ENCODE measurements at places on chromosomes 11 and 22.
A peak's percentile ranks its signal among the peaks of the same experiment; 100 is the strongest.

- DNase-seq = no peak
Measured at GRCh38 chr11:90700789-90701439, 478.1 kb upstream of the CHORDC1 start.

GRCh38 chr11:116913000-116913399, 75.6 kb upstream of the APOA1 start:
- no peak for DNase-seq

DNA sequence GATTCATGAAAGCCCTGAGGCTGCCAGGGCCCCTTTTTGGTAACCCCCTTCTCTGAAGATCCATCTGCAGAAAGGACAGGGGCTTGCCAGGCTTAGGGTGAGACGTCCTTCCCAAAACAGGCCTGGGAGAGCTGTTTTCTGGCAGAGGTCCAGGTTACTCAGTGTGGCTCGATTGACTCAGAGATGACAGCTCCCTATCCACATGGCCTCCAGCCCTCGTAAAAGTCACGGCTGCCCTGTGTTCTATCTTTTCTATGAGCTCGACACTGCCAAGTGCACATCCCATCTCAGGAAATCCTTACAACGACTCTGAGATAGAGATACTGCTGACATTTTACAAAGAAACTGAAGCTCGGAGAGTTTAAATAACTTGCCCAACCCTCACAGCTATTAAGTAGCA, 20.4 kb downstream of the ADAMTS8 start:
- DNase-seq = no peak

DNA sequence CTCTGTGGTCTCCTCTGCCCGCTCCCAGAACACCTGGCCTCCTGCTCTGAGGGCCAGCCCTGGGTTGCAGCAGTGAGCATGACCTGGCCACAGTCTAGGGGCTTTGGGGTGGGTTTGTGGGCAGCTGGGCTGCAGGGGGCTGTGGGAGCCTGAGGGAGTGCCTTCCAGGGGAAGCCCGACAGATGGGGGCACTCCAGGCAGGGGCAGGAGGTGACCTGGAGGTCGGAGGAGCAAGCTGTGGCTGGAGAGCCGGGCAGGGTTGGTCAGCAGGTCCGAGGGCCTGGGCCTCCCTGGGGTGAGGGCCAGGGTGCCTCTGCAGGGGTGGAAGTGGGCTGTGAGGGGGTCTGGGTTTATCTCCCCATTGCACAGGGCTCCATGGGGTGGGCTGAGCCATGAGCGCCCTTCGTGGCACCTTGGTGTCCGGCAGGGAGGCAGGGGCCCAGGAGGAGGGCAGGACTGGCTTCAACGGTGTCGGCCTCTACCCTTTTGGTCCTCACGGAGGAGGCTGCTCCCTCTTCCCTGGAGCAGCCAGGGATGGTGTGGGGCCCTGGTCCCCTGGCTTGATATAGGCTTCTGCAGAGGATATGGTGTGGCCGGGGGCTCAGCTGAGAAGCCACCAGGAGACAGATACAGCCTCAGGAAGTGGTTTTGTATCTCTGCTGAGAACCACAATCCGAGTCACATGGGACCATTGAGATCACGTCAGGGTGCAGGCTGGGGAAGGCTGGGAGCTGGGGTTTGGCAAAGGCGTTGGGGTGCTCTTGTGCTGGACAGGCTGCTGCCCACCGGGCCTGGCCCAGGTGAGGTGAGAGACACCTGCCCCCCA, 22.3 kb downstream of the KCNQ1 start:
- peak; percentile 86 for DNase-seq

DNA sequence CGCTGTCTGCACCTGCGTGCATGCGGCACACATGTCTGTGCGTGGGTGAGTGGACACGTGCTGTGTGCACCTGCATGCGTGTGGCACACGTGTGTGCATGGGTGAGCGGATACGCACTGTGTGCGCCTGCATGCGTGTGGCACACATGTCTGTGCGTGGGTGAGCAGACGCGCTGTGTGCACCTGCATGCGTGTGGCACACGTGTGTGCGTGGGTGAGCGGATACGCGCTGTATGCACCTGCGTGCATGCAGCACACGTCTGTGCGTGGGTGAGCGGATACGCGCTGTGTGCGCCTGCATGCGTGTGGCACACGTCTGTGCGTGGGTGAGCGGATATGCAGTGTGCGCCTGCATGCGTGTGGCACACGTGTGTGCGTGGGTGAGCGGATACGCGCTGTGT, 27.1 kb upstream of the ACR start:
- no peak for DNase-seq

DNA sequence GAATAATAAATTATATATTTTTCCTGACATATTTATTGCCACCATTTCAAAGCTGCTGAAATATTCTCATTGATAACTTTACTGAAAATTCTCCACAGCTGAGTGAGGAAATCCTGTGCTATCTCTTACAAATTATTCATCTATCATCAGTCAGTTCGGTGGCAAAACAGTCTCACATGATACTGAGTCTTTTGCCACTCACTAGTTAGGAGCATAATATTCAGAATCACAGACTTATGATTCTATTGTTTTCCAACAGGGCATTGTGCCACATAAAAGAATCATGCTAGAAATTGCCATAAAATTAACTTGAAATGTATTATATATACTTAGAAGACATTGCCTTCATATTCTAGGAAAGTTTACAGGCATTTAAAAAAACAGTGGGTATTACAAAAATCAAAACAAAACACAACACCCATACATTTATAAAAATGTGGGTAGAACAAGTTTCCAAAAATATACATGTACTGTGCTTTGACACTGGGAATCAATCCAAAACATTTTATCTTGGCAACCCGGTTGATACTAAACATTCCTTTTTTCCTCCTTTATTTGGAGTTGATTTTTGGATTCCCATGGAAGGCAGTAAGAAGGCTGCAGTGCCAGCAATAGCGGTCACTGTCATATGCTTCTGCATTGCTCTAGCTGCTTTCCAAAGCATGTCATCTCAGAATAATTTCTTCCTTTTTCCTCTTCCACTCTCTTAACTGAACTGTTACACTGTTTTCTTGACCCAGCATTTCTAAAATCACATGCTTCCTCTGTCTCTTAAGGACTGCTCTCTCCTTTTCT, 42.5 kb downstream of the ATG16L2 start:
- DNase-seq = no peak

DNA sequence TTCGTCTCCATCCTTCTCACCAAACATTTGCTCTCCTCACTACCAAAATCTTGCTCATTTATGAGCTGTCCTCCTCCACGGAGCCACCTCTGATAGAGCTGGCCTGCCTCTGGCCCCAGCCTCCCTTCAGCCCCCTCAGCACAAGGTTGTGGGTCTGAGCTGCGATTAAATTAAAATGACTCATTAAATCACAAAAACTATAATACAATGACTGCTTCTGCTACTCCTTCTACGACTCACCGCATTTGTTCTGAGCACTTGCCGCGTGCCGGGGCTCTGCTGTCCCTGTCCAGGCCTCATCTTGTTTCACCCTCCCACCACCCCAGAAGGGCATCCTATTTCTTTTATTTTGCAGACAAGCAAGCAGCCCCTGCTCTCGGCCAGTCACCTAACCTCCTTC, 49.2 kb upstream of the TIMP3 start:
- peak; percentile 14 for DNase-seq

DNA sequence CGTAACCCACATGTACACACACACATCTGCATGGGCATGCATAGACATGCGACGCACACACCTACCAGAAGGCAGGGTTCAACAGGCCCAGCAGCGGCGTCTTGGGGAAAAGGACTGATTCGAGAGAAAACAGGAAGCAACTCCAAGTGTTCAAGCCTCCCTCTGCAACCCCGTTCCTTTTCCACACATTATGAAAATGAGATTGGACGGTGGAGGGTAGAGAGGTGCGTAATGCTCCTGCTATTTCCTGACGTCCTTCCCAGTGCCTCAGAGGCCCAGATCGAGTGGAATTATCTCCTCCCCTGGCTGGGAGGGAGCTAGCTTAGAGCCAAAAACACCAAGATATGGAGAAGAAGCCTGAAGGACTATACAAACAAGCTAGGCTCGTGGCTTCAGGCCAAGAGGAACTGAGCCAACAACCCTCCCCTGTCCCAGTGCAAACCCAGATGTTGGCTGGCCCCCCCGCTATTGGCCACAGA, 289.2 kb downstream of the MN1 start:
- no peak for DNase-seq

DNA sequence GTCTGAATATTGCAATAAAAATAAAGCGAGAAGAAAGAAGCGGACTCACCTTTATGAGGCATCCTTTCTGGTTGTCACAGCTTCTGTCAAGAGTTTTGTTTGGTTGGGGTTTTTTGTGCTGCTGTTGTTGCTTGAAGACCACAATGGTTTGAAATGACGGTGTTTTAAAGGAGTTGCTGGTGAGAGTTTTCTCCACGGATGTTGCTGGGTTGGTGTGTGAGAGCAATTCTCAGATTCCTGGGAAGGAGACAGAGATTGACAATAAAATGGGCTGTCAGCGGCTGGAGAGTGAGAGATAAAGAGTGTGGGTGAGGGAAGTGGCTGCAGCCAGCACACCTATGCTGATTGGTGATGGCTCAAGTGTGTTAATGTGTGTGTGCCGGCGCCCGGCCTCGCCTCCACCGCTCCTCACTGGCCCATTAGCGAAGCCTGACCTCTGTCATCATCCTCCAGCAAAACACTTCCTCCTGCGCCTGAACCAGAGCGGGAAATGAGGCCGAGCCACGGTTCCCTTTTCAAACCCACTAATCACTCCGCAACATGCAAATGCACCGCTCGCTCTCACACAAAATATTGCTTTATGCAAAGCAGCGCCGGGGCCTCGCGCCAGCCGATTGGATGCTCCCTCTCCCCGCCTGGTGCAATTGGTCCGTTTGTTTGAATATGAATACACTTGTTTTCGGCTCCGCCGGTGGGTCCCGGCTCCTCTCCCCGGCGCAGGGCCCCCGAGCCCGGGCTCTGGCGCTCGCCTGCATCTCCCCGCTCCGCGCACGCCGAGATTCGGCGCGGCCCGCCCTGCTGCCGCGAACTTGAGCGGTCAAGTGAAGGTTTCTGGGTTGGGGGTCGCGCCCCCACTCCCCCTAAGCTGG, at the start of gene PAX6:
TSS of gene PAX6 (minus strand) at position 544 of the 869 bp plus-strand sequence. CDS start 4,911 bp downstream, outside the sequence.
- peak; percentile 71 for DNase-seq

- DNase-seq = no peak
Measured at GRCh38 chr22:19554834-19555404, 30.7 kb upstream of the CLDN5 start.

DNA sequence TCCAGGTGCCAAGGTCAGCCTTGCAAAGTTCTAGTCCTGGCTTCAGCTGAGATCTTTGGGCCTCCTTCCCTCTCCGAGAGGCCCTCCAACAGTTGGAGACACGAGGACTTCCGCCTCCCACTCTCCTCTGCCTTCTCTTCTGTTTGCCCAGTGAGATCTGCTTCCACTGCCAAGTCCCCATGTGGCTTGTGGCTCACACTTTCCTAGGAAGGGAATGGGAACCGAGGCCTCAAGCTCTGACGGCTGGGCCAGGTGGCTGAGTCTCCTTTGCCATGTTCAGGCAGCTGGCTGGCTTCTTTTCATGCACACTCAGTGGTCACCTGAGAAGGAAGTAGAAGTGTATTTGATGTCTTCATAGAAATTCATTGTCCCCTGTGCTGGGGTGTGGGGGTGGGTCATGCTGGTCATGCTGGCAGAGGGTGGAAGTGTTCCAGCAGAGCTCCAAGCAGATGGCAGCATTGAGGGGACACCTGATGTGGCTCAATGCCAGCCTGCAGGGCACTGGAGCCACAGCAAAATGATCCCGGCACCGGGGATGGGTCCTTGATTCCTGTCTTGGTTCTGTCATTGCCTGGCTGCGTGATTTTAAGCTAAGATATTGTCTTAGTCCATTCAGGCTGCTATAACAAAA, 130.4 kb downstream of the ADAMTS15 start:
- no peak for DNase-seq

DNA sequence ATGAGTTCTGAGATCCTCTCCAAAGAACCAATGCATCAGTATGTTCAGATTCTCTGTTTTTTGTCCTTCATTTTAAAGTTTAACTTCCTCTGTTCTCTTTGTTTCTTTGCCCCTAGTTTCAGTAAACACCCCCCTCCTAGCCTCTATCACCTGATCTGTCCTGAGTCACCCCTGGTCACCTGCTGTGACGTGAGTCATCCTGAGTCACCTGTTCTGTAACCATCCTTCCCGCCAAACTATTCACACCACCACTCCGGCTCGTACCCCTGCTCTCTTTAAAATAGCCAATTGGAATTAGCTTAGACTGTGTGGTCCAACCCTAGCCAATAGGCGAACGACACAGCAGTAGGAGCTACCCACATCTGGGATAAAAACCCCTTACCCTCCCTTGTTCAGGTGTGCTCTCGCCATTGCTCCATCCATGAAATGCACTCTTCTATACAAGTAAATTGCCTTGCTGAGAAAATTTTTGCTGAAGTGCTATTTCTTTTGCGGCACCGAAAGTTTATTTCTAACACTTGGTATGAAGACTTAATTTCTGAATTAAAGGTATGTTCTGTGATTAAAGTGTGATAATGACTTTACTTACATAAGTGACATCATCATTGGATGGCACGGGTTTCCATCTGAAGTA, 318.4 kb downstream of the AASDHPPT start:
- DNase-seq = no peak

GRCh38 chr11:117419482-117420142, 92.0 kb downstream of the CEP164 start:
- no peak for DNase-seq

DNA sequence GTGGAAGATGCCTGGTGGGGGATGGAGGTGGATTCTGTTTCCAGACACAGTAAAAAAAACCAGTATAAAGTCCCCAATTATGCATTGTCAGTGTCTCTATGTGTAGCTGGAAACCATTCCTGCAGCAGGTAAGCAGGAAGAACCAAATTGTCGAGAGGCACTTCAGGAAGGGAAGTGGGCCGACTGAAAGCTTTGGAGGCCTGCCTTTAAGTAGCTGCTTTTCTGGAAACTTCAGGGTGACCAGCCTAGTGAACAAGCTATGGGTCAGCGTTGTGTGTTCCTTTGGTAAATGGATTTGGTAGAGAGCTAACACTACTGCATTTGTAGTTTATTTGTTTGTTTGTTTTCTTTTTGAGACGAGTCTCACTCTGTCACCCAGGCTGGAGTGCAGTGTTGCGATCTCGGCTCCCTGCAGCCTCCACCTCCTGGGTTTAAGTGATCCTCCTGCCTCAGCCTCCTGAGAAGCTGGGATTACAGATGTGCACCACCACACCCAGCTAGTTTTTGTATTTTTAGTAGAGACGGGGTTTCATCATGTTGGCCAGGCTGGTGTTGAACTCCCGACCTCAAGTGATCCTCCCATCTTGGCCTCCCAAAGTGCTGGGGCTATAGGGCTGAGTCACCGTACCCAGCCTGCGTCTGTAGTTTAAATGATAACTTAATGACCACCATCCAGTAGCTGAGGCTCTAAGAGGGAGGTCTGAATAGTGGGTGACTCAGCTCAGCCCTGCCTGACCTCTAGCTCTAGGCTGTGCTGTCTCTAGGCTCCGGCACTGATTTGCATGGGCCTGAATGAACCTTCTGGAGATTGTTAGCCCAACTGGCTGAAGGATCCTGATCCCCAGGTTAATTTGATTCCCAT, 12.8 kb downstream of the PTPRJ start:
- no peak for DNase-seq

- no peak for DNase-seq
Measured at GRCh38 chr11:101866619-101867491, 48.0 kb upstream of the CEP126 start.

DNA sequence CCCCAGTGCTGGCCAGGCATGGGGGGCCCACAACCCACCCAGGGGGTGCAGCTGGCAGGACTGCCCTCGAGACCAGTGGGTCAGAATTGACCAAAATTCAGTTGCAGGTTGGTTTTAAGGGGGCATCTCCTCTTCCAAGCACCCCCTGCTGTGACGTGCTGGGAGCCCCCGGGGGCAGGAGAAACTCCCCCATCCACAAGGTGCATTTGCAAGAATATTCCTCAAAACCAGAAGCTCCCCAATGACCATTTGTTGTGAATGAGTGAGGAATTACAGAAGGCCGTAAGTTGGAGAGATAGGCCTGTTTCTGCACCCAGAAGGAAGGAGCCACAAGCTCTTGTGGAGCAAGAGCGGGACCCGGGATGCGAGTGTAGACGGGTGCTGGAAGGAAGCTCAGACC, 414.5 kb downstream of the BRD1 start:
- no peak for DNase-seq
